Activated T-cell treated with anti-CD3 and anti-CD28 coated beads for 24 hours (primary cell): ENCODE measurements at places on chromosomes 1 and 21.

DNA sequence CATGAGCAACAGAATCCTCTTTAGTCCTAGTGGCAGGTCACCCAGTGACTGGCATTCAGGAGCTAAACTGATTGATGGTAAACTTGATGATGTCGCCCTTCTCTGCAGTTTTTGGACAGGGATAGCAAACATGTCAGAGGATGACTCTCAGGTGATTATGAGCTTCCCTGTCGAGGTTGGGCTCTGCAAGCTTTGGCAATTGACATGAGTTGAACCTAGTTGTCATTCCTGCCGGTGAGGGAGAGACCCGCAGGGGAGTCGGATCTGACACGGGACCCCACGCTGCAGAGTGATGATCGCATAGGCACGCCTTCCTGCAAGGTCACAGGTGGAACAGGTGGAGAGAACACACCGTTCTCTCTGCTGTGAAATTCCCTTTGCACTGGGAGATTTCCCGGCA is 438.0 kb upstream of the VAMP3 start:
- DNase-seq = no peak

GRCh38 chr1:248810727-248811513 is 14.8 kb downstream of the SH3BP5L start:
- no peak for DNase-seq

DNA sequence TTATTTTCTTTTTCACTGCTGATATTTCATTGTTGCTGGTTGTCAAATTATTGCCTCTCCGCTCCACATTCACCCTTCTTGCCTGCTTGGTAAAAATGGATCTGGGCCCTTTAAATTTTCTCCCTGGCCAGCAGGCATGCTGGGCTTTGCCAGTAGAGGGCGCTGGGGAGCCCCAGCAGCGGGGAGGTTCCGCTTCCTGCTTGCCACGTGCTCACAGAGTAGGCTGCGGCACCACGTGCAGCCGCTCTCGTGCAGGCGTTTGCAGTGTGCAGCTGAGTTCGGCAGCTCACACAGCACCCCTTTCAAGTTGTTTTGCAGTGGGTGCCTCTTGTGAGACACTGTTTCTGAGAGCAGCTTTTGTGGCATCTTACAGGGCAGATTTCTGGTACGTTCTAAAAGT is at the start of gene ACTL8:
Gene ACTL8 (plus strand): TSS at position 214 of the 400 bp plus-strand sequence. CDS start 67,676 bp downstream, outside the sequence.
- no peak for DNase-seq

DNA sequence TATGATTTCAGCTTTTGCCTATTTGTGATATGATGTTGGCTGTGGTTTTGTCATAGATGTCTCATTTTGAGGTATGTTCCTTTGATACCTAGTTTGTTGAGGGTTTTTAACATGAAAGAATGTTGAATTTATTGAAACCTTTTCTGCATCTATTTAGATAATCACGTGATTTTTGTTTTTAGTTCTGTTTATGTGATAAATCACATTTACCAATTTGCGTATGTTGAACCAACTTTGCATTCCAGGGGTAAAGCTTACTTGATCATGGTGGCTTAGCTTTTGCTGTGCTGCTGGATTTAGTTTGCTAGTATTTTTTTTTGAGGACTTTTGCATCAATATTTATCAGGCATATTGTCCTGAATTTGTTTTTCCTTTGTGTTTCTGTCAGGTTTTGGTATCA is 26.5 kb upstream of the IFI16 start:
- DNase-seq = no peak

- DNase-seq = no peak
Measured at GRCh38 chr1:89945852-89946476, 48.9 kb upstream of the ZNF326 start.

- no peak for DNase-seq
Measured at GRCh38 chr1:228939881-228940392, 204.7 kb downstream of the RHOU start.

DNA sequence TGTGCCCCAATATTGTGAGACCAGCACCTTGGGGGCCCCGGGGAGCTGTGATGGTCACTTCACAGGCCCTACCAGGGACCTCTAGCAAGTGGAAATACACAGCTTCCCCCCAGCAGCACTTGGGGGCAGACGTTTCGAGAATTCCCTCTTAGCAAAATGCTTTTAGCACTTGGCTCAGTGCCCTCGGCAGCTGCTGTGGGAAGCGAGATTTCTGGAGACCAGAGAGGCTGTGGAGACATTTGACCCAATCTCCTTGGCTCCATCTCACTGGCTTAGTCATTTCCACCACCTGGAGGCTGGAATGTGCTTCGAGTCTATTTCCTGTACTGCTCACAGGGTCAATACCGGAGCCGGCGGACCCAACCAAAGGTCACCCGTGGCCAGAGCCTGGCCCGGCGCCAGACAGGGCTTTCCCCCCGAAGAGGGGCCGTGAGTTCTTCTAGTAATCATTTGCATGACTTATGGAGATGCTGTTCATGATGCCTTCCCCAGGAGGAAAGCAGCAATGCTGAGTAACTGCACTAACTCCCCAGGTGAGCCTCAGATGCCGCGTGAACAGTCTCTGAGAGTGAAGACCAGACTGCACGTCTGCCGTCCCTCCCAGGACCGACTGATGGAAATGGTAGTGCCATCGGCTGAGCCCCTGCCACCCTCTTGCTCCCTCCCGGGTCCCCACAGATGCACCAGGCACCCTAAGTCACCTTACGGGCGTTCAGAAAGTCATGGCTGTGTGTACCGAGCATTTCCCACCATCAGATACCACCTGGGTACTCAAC is 4.4 kb upstream of the C2CD2 start:
- no peak for DNase-seq

DNA sequence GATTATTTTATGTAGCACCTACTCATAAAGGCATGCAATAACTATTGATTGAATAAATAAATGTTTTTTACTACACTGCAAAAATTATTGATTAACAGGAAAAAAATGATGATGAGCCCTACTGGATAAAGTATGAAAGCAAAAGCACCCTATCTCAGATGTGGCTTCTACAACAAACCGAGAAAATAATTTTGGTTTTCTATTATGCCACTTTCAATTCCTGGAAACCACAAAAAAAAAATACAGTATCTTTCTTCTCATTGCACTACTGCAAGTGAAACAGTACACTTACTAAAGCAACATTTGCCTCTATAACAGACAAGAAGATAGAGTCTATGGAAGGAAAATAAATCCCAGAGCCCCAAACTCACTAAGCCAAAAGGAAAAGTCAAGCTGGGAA is 1882.4 kb downstream of the NCAM2 start:
- DNase-seq = no peak

DNA sequence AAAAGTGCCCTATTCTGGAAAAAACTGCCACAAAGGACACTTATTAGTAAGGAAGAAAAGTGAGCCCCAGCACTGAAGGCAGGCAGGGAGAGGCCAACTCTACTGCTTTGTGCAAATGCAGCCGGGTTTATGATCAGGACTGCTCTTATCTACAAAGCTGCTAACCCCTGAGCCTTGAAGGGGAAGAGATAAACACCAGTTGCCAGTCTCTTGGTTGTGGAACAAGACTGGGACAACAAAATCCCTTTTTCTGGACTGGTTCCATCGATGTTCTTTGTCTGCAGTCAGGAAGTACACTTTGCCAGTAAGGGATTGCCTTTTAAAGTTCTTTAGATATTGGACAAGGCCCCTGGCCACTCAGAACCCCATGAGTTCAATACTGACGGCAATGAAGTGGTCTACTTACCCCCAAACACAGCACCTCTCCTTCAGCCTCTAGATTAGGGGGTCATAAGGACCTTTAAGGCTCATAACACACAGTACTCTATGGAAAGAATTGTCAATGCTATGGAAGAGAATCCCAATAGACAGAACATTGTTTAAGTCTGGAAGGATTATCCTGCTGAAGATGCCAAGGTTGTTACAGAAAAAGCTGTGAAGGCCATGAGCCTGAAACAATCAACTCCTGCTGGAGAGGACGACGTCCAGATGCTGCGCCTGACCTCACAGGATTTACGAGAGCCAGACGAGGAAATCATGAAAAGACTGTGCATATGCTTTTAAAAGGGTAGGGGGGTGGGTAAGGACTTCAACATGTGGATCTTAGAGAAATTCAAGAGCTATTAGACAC is 43.6 kb downstream of the GNB1 start:
- DNase-seq = no peak

- no peak for DNase-seq
Measured at GRCh38 chr1:147264158-147264768, 21.8 kb downstream of the CHD1L start.

GRCh38 chr1:180175806-180176205 is 21.1 kb downstream of the QSOX1 start:
- no peak for DNase-seq

- DNase-seq = no peak
Measured at GRCh38 chr1:97423403-97423802, 497.4 kb downstream of the DPYD start.
